ENCODE measurements at places on chromosomes 2 and 18.
A peak's percentile ranks its signal among the peaks of the same experiment; 100 is the strongest.

GRCh38 chr18:6610466-6610865 lies 119.0 kb upstream of the ARHGAP28 start:
- no peak for DNase-seq

DNA sequence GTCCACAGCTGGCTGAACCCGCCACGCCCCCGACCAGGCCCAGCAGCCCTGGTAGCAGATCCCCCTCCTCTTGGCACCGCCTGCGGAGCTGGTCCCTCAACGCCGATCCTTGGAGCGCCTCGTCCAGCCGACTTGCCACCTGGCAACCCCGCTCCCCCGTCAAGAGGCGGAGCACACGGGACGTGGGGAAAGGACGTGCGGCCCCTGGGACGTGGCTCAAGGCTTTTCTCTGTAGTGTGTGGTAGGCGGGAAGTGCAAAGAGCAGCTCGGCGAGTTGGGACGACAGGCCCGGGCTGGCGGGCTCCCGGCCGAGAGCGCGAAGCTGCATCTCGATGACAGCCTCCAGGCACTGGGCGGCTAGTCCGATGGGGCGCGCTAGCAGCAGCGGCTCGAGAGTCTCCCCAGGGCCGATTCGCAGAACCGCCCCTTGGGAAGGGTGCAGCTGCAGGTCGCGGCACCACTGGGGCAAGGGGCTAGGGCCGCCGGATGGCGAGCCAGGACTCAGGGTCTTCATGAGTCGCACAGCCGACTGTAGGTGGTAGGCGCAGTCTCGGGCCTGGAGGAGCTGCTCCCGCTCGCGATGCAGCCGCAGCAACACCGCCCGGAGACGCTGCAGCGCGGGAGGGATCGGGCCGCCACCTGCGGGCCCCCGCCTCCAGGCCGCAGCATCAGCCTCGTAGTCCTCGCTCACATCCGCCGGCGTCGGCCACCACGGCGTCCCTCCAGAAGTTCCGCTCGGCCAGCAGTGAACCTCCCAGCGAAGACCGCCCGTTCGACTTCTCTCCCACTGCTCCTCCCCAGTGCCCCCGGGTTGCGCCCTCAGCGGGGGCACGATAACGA lies 617 bp downstream of the CCDC142 start:
- DNase-seq: peak; percentile 55

- DNase-seq: peak; percentile 56
Measured at GRCh38 chr2:131413148-131413747, 49.3 kb upstream of the RAB6D start.

- no peak for DNase-seq
Measured at GRCh38 chr2:162890690-162891311, 52.2 kb upstream of the KCNH7 start.

DNA sequence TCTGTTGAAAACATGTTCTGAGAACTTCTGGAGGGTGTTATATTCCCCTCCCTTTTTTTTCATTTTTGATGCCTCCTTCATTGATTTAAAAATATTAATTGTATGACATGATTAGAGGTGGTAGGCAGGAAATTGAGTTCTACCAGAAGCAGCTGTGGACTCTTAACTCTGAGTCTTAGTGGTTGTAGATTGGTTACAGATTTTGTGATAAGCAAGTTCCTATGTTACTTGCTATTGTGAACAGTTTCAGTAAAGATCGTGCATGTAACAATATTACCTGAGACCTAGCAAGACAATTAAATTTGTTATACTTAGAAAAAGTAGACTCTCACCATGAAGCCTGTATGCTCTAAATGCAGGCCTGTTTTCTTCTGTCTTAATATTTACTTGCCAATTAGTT lies 88.1 kb downstream of the PRPF40A start:
- no peak for DNase-seq

Data from CD4-positive, alpha-beta T cell treated with Interleukin-2 at 100 ng/mL for 4 hours (primary cell).